Activated CD8-positive, alpha-beta memory T cell treated with anti-CD3 and anti-CD28 coated beads for 4 hours (primary cell): ENCODE measurements at places on chromosomes 11 and 22.

DNA sequence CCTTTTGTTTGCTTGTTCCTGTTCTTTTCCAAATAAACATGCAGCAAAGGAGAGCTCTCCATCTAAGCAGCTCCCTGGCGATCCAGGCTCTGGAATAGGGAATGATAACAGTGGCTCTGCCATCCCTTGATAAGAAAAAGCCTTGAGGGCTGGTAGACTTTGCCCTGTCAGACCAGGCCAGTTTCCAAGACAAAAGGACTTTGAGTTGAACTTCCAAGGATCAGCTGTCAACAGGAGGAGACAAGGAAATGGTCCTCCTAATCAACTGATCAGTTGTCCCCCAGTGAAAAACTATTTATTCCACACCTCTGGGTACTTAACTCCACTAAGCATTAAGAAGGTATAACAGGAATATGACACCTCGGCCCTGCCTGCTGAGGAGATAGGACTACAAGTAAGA, 127.8 kb downstream of the PARVA start:
- no peak for DNase-seq

DNA sequence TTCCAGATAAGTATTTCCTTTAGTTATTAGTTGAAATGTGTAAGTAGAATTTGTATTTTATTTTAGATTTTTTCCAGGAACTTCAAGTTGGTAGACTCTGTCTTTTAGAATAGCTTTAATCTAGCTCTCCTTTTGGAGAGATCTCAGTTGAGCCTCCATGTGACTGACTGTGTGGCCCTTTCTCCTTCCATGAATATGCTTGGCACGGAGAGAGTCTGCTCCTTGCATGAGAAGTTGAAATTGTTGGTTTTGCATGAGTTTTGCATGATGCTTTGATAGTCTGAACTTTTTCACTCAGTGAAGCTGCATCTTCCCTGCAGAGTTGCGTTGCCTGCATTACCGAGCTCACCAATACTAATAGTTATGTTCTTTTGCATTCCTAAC, 32.8 kb upstream of the CTTN start:
- no peak for DNase-seq

- DNase-seq, result no peak
Observed at GRCh38 chr11:19379465-19379864, 138.7 kb upstream of the E2F8 start.

- no peak for DNase-seq
Observed at GRCh38 chr11:40403321-40403720, 1056.1 kb downstream of the LRRC4C start.

DNA sequence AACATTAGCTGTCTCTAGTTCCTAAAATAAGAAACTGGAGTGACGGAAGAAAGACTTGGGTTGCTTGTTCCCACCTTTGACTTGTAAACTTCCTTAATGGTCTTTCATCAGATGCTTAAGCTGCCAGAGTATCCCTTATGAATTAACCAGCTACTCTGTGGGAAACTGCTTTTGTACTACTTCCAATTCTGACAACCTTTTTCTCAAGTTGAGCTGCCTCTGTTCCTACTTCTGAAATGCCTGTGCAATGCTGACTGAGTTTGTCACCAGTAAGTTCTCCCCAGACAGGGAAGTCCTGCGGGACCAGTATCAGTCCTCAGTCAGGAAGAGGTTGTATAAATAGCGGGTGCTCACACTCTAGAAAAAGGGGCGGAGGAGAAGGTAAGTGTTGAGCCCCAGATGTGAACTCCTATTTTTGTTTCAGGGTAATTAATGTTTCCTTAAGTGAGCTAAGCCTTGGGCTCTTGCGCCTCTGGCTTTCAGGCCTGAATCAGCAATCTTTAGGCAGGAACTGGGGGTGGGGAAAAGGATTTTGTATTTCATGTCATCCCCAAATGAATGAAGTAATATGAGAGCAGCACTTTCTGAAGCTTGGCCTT, 67.2 kb downstream of the CECR2 start:
- no peak for DNase-seq

DNA sequence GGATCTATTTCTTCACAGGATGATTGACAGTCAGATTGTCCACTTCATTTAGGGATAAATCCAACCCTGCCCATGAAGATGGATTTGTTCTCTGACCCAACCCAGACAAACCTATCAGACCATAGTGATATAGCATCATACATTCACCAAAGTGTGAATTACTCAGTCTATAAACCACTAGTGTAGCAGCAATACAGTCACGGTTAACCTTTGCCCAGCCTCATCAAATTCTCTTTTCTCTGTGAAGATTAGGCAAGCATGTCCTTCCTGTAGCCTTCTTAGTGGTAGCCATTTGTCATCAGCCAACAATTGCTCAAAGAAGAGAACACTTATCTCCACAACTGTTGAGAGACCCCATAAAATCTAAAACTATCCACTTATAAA, 14.4 kb upstream of the BIRC2 start:
- no peak for DNase-seq

- DNase-seq, result no peak
Observed at GRCh38 chr11:3622521-3622920, 19.3 kb downstream of the ART5 start.

GRCh38 chr11:107157146-107157808, 139.0 kb upstream of the GUCY1A2 start:
- DNase-seq, result no peak

- no peak for DNase-seq
Observed at GRCh38 chr11:43579171-43579918, 101.2 kb upstream of the HSD17B12 start.

DNA sequence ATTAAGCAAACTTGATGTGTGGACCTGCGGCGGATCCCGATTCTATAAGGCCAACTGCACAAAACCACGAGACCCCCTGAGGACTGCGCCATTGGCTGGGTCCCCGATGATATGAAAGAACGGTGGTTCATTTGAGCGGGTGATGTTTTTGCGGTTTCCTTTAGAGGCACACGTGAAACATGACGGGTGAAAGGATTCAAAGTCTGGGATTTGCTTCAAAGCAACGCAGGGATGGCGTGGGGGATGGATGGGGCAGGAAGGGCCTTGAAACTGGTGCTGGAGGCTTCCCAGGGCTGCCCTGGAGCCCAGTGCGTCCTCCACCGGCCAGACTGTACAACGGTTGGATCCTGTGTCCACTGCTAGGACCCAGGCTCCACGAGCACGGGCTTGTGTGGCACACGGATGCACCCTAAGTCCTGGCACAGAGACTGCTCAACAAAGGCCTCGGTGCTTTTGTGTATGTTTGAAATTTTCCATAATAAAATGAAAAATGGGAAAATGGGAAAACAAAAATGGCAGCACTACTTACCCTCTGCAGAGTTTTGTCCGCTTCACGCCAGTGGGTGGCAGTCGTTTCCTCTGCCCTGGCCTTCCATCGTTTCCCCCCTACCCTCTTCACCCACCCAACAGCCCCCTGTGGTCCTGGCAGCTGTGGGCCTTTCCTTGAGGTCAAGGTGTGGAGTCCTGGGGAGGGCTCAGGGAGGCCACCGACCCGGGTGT, 3.6 kb downstream of the ASCL2 start:
- no peak for DNase-seq

GRCh38 chr11:100759106-100759505, 72.0 kb downstream of the ARHGAP42 start:
- no peak for DNase-seq

- no peak for DNase-seq
Observed at GRCh38 chr11:68472778-68473177, 12.2 kb downstream of the PPP6R3 start.

DNA sequence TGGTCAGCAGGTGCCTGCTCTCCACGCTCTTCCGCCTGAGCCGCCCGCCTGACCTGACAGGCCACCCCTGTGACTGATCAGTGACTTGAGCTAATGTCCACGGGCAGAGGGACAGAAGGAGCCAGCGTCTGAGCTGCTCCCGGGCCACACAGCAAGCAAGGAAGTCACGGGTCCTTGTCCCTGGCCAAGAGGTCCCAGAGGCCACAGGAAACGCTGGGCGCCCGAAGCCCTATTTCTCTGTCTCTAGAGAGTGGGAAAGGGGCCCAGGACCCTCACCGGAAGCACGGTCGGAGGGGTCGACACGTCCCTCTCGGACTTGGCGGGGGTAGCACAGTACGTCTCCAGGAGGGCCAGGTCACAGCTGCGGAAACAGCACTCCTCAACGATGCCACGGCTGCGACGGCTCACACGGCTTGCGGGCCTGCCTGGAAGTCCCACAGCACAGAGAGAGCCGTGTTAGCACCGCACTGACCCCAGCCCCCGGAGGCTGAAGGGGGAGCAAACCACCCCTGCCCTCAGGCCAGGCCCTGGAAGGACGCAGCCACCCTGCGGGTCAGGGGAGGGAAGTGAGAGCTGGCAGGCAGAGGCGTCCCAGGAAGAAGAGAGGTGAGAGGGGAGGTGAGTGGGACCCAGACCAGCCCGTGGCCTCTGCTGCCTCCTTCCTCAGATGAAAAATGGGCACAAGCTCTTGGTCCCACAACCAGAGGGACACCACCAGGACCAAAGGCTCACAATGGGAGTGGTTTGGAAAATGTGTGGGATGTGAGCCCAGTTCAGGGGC, 5.8 kb downstream of the IGF2 start:
- no peak for DNase-seq

- DNase-seq, result no peak
Observed at GRCh38 chr11:27514076-27514475, 7.5 kb upstream of the LIN7C start.

- DNase-seq, result no peak
Observed at GRCh38 chr11:115290893-115291292, 213.3 kb downstream of the CADM1 start.

GRCh38 chr22:43625242-43625641, 186.9 kb downstream of the EFCAB6 start:
- DNase-seq, result no peak

- DNase-seq, result no peak
Observed at GRCh38 chr11:33542921-33543320, 157.7 kb downstream of the C11orf91 start.

GRCh38 chr22:45435544-45436139, 22.1 kb downstream of the RIBC2 start:
- DNase-seq, result peak; percentile 57

GRCh38 chr11:13685461-13686108, 17.1 kb downstream of the FAR1 start:
- DNase-seq, result no peak

DNA sequence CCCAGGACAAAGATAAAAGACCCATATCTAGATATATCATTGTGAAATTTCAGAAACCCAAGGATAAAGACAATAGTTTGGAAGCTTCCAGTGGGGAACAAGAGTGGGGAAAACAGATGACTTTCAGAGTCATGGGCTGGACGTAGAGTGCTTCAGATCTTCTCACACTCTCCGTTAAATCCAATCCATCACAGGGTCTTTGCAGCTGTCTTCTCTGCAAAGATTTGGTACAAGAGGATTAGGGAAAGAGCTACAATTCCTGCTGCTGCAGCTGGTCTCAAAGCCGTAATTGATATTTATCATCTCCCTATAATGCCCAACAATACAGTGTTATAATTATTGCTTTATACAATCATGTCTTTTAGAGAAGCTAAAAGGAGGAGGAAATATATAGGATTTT, 63.4 kb upstream of the CLPB start:
- DNase-seq, result no peak

- no peak for DNase-seq
Observed at GRCh38 chr11:112200252-112200651, 24.9 kb downstream of the BCO2 start.

DNA sequence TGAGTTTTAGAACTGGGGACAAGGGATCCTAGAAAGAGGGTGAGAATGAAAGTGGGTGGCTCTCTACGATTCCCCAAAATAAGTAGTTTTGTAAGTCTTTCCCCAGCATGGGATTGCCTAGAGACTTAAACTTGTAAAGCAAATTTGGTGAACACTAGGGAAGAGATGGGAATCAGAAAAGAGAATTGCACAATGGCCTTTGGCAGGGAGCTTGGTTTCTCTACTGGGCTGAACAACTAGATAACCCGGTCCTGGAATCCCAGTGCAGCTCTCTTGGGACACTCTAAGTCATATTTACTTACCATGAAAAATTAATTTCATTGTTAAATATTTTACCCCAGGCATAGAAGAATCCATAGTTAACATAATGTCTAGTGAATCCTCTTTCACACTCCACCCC, 16.5 kb upstream of the USP18 start:
- no peak for DNase-seq

GRCh38 chr11:128628686-128629085, 41.3 kb upstream of the ETS1 start:
- no peak for DNase-seq

DNA sequence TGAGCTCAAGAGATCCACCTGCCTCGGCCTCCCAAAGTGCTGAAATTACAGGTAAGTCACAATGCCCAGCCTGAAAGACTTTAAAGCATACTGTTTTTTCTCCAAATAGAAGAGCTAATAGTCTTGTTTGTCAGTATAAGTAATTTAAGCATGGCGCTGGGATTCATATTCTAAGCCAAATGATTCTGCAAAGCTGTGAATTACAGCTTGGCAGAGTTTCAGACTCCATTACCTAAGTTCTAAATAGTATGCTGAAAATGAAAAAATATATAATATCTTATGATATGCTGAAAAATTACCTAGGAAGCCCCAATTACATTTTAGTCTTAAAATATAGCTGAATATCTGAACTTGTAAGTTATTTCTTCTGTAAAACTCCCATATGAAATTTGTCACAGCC, 39.3 kb downstream of the MRE11 start:
- no peak for DNase-seq

GRCh38 chr11:108221371-108221770, 1.1 kb downstream of the NPAT start:
- DNase-seq, result no peak

GRCh38 chr22:37176464-37177061, 11.5 kb downstream of the C1QTNF6 start:
- DNase-seq, result no peak

DNA sequence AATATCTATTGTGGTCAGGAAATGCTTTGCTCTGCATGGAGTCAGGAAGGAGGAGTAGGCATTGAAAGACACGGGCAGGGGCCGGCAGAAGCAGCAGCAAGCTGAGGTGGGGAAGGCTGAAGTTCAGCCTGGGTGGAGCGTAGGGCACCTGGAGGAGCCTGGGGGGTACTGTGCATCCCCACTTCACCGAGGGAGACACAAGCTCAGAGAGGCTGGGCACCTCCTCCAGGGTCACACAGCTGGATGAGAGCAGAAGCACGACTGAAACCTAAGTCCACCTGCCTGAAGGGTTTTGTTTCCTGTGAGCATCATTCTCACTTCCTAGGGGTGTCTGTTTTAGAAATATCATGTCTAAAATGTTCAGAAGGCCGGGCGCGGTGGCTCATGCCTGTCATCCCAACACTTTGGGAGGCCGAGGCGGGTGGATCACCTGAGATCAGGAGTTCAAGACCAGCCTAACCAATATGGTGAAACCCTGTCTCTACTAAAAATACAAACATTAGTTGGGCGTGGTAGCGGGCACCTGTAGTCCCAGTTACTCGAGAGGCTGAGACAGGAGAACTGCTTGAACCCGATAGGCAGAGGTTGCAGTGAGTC, 138.3 kb downstream of the MPPED1 start:
- no peak for DNase-seq

DNA sequence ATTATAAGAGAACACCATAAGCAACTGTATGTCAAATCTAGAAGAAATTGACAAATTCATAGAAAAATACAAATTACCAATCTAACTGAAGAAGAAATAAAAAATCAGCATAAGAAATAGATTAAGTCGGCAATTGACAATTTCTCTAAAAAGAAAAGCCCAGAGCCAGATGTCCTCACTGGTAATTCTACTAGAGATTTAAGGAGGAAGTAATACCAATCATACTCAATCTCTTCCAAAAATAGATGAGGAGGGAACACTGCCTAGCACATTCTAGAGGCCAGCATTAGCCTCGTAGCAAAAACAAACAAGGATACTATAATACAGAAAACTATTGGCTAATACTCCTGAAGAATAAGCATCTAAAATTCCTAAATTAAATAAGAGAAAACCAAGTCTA, 40.4 kb upstream of the IGLL5 start:
- no peak for DNase-seq
